ENCODE measurements at places on chromosomes 1 and 21.

DNA sequence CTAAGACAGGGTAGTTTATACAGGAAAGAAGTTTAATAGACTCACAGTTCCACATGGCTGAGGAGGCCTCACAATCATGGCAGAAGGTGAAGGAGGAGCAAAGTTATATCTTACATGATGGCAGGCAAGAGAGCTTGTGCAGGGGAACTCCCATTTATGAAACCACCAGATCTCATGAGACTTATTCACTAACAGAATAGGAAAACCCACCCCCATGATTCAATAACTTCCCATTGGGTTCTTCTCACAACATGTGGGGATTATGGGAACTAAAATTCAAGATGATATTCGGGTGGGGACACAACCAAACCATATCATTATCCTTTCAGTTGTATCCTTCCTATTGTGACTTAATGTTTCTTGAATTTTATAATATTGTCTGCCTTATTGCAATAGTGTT lies 13.4 kb upstream of the DDAH1 start:
- DNase-seq: no peak

DNA sequence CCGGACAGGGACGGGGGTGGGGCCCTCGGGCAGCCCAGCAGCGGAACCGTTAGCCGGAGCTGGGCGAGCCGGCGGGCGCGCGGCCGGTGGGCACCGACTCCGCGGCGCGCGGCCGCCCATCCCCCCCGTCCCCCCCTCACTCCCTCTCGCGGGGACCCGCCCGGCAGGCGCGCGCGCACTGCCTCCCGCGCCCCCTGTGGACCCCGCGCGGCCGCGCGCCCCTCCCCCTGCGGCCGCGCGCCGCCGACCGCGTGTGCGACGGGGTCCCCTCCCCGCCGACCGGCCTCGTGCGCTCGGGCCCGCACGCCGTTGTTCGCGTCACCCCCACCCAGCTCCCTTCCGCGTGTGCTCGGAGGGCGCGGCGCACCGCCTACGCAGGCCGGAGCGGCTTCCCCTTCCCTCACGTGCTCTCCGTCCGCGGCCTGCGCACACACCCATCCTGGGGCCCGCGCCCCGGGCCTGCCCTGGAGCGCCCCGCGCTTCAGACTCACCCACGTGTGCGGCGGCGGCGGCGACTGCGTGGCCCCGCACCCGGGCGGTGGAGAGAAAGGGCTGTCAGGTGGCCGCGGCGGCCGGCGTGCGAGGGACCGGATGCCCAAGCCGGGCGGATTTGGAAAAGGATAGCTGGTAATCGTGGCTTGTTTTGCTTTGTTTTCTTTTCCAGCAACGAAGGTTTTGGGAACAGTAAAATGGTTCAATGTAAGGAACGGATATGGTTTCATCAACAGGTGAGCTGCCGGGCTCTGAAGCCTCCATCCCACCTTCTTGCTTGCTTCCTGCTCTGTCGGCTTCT lies 717 bp downstream of the YBX1 start:
- peak; percentile 39 for DNase-seq

DNA sequence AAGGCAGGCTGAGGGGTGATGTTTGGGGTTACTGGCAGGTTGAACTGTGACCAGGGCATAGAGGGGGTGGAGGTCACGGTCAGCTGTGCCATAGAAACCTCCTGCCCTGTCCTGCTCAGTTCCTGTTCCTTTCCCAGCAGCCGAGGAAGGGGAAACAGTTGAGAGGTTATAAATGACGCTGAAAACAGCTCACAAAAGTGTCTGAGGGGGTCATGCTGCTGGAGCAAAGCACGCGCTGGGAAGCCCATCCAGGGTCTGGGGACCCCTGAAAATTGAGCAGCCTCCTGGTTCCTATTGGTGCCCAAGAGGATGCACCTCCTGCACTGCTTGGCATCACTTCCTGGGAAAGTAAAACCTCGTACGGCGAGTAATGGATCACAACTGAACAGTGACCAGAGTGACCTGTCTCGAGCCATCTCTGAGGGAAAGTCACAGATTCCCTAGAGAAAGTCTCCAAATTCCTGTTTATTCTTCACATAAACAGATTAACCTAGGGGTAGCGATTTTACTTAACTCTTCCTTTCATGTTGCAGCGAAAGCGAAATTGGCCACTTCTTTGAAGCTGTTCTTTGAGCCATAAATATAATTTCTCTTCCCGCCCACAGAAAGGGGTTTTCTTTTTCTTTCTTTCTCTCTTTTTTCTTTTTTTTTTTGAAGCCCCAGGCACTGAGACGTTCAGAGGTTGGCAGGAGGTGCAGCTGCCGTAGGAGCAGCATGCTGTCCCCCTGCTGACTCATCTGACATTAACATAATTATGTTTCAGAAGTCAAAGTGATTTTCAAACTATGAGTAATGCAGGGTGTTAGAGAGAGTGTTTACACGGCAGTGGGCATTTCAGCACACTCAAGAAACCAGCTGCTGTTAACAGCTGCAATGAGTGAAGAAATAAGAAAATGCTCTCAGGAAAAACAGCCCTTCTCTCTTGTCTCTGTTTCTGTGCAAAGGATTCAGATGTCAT lies 41.8 kb upstream of the ATF3 start:
- DNase-seq: peak; percentile 42

- DNase-seq: no peak
Observed at GRCh38 chr1:66250478-66250877, 283.5 kb upstream of the SGIP1 start.

GRCh38 chr1:2115702-2116341 lies 65.6 kb downstream of the PRKCZ start:
- no peak for DNase-seq
